ENCODE measurements at places on chromosomes 12 and 14.

- no peak for DNase-seq
Measured at GRCh38 chr12:98453492-98453891, 61.9 kb upstream of the TMPO start.

DNA sequence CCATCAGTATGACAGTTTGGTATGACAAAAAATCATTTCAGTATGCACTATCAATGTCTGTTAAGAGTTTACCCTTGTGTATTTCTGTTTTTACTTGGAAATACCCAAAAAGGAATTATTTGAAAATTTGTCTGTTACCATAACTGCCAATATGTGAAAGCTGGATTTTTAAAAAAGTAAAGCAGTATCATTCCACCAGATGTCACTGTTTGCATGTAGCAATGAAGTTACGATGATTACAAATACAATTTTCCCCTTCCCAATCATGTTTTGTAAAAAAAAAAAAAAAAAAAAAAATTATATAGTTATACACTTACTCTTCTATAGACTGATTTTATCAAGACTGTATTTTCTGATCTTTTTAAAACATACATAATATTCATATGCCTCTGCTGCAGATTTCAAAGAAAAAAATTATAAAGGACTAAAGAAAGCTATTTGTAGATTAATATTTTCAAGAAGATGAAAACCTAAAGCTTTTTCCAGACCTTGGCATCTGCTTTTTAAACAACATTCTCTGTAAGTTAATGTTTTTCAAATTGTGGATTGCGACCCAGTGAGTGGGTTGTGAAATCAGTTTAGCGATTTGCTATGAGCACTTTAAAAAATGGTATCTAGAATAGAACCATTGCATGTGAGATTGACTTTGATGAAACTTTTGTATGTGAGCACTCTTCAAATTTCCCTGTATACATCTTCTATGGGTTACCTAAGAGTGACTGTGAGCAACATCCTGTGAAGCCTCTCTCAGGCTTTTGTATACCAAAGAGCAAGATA lies 114.2 kb downstream of the TTC6 start:
- no peak for DNase-seq

- DNase-seq, result peak; percentile 74
Measured at GRCh38 chr14:95460647-95461478, 55.6 kb downstream of the SYNE3 start.

DNA sequence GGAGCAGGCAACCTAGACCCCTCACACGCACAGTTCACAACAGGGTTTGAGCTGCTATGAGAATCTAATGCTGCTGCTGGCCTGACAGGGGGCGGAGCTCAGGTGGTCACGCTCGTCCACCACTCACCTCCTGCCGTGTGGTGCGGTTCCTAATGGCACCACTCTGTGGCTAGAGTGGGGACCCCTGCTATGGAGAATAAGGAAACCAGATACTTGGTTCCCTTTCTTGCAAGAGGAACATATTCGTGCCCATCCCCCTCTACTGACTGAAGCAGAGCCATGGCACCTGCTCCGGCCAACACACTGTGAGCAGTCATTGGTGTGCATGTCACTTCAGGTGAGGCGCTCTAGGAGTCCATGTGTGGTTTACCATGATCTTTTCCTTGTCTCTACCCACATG lies 30.4 kb upstream of the RIMBP2 start:
- no peak for DNase-seq

- peak; percentile 79 for DNase-seq
Measured at GRCh38 chr12:1059162-1059561, 68.1 kb downstream of the ERC1 start.

DNA sequence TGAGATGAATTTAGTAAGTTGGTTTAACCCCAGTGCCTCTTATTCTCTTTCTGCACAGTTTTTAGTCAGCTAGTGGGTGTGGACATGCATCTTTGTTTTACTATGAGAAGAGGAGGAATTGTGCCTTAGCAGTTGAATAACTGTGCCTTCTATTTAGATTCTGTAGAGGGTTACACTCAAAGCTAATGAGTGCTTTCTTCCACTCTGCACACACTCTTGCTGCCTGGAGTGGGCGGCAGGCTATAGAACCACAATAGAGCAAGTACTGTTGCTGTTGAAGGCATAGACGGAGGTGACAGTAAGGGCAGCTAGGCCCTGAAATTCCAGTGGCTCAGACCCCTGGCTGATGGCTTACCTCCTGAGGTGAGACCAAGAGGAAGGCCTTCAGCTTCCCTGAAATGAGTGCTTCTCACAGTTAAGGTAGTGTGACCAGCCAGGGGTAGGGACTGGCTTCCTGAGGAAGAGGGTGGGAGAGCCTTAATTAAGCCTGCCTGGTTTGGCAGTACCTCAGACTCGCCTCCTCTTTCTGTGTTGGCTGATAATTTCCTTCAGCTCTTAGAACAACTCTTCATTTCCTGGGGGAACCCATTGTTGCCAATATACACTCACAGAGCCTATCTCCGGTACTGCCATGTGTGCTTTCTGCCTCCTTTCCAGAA lies 24.7 kb downstream of the SUSD6 start:
- DNase-seq, result no peak

- DNase-seq, result no peak
Measured at GRCh38 chr12:3350432-3350831, 140.6 kb upstream of the PRMT8 start.

GRCh38 chr12:111425655-111426054 lies 19.9 kb downstream of the SH2B3 start:
- no peak for DNase-seq

- peak; percentile 40 for DNase-seq
Measured at GRCh38 chr14:56555921-56556570, 23.6 kb upstream of the TMEM260 start.

GRCh38 chr12:110077800-110078199 lies 29.5 kb upstream of the C12orf76 start:
- DNase-seq, result no peak

DNA sequence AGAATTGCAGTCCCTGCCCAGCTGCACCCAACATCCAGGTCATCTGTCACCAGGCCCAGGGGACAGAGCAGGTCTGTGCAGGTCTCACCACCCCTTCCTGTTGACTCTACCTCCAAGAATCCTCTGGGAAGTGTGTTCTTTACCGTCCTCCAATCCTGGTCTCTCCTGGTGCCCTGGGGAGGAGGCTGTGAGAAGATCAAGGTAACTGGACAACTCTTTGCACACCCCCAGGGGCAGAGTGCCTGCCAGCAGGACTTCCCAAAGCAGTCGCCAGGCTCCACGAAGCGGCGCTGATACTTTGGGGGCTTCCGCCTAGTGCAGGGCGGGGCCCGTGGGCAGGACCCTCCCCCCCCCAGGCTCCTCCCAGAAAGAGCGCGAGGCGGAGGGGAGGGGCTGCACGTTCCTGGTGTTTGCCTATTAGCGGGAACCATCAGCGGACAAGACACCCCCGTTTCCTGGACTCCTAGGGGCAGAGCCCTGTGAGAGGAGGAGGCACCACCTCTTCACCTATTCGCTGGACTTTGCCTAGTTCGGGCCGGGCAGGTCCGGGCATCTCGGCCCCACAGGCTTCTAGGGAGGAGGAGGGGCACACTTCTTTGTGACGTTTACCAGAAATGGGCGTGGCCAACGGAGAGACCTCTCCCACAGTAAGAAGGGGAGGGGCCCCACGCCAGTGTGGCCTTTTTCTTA lies 918.0 kb downstream of the AACS start:
- DNase-seq, result peak; percentile 2

- no peak for DNase-seq
Measured at GRCh38 chr12:5840944-5841343, 104.1 kb downstream of the ANO2 start.

GRCh38 chr12:121715862-121716435 lies 3.4 kb downstream of the TMEM120B start:
- DNase-seq, result no peak

- DNase-seq, result no peak
Measured at GRCh38 chr14:73492043-73492552, 1.4 kb downstream of the RIOX1 start.

GRCh38 chr12:120368789-120369602 lies at the start of gene MSI1:
MSI1 (minus strand) TSS chr12:120369164; CDS start chr12:120369091, 73 bp downstream.
- no peak for DNase-seq

- DNase-seq, result no peak
Measured at GRCh38 chr14:83379436-83379835, 1845.8 kb upstream of the SEL1L start.

DNA sequence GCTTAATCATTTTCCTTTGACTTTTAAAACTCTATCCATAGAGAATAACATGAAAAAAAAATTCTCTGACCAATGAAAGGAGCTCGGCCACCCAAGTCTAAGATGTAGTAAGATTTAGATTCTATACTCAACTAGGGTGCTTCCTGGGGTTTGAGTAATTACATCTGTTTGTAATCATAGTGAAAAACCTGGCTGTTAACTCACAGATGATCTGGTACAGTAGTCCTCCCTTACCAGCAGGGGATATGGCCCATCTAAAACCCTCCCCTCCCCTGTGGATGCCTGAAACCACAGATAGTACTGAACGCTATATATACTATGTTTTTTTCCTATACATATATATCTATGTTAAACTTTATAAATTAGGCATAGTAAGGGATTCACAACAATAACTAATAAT lies 89.2 kb downstream of the DAAM1 start:
- DNase-seq, result no peak

DNA sequence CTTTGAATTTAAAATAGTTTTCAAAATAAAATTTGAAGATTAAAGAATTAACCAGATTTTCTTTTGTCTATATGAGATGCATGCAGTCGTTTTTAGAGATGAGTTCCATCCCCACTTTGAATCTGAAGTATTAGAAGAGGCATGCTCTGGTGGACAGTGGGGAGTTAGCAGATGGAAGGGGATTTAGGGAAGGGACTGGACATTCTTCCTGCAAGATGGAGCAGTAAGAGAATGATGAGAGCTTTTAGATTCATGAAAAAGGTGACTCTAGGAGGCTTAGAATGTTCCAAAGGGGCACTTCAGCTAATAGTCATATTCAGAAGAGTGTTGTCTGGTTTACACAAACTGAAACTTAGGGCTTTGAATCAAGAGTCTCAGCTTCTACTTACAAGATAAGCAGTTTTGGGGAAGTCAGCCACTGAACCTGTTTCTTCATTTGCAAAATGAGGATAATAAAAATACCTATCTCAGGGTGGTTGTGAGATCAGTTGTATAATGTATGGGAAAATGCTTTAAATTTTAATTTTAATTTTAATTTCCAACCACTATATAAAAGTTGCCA lies 3.7 kb downstream of the ZBTB1 start:
- DNase-seq, result no peak

GRCh38 chr14:59427653-59428580 lies 37.3 kb downstream of the GPR135 start:
- DNase-seq, result peak; percentile 24

- no peak for DNase-seq
Measured at GRCh38 chr12:94174576-94174975, 26.2 kb downstream of the PLXNC1 start.

DNA sequence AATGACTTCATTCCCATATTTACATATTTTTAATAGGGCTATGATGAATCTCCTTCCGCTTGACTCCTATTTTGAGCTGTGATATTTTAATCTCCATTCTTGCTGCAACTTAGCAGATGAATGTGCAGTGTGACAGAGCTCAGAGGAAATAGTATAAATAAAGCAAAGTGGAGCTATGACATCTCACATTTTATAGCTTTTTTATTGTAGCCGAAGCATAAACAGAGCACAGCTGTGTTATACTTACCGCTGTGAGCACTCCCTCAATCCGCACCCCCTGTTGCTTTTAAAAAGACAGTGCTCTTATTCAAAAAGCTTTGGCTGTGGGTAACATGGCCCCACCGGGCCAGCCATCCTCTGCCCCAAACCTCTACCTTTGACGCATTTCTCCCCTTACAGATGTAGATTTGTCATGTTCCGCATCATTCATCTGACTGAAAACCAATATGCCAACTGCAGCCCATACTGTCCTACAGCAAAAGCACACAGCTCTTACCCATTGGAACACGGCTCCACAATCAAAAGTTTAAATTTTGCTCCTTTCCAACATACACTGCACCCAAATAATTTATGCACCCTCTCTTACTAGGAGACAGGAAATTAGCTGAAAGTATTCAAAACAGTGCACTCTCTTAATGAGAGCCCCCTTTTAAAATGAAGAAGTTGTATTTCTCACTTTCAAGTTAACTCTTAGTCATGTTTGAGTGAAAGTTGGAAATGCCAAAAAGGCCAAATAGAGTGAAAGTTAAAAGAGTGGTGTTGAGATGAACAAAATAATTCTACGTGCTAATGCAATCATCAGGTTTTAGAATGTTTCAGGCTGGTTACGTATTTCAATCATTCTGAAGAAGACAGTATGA lies 429.3 kb upstream of the SOX5 start:
- peak; percentile 52 for DNase-seq

GRCh38 chr12:43102546-43103264 lies 449.3 kb downstream of the ADAMTS20 start:
- no peak for DNase-seq

DNA sequence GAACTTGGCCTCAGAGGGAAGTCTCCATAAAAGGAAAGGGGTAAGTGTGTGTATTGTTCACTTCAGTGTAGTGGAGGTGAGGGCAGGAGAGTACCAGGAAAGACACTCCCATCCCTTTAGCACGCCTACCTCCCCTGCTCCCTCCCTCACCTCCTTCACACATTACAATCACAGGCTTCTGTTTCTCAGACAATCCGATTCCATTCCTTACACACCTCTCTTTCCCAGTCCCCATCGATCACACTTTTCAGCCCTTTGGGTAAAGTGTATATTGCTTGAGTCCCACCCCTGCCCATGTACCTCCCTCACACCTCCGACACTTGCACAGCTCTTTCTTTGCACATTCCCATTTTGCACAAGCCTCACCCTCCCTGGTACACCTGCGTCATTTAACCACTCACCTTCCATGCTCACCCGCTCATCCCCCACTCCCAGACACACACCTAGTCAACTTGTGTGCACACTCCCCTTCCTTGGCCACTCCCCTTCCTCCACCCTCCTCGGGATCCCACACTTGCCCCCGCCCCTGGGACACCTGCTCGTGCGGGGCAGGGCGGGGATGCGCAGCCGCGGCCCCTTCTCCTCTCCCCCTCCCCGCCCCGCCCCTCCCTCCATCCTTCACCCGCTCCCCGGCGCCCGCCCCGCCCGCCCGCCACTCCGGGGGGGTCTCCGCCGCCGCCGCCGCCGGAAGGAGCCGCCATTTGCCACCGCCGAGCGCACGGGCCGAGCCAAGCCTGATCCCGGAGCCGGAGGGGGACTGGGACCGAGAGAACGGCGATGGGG lies at the start of gene MARCHF9:
MARCHF9 (plus strand) TSS at position 693 of the 783 bp plus-strand sequence. CDS start 426 bp downstream, outside the sequence.
- no peak for DNase-seq

DNA sequence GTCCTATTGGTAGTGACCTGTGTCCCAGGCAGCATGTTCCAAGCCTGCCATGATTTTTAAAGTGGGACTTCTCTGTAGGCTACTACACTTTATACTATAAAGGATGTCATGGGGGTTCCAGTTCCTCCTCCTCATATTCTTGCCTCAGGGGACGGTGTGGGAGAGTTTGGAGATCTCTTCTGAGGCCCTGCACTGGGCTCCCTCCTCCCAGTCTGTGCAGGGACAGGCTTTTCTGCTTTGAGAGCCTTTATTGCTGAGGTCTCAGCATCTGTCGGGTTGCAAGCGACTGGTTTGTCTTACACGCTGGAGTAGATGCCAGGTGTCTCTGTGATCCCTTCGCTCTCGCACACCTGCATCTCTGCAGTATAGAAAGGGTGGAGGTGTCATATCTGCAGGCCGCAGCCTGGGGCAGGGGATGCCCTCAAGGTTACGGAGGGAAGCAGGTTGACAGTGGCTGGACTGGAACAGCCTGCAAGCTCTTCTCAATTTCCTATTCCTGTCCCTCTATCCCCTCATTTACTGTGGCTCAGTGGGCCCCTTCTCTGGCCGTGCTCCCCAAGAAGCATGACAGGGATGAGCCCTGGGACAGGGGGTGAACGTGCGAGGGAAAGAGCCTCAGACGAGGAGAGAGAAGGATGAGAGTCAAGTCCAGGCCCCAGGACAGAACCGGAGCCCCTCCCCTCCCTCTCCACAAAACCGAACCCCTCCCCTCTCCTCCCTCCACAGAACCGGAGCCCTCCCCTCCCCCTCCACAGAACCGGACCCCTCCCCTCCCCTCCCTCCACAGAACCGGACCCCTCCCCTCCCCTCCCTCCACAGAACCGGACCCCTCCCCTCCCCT lies 51.3 kb downstream of the SLC6A12 start:
- no peak for DNase-seq
